ENCODE measurements at places on chromosomes 1 and 21. TPM values are rescaled to one million over a fixed set of nuclear protein-coding genes. Genes with fewer than 3 reads are reported as not detected.

OLFML2B gene
- total RNA-seq: not detected

RGS8 gene
- total RNA-seq: not detected

GJA5 gene
- 0.28 TPM for total RNA-seq

ERICH3 gene
- total RNA-seq: not detected

LIPI gene
- not detected for total RNA-seq

PGD gene
- 70.6 TPM for total RNA-seq
